Thoracic aorta (tissue), 2 donors: ENCODE measurements at places on chromosomes 5 and 9. TPM values are rescaled to one million over a fixed set of nuclear protein-coding genes. Genes with fewer than 3 reads are reported as not detected.

DNA sequence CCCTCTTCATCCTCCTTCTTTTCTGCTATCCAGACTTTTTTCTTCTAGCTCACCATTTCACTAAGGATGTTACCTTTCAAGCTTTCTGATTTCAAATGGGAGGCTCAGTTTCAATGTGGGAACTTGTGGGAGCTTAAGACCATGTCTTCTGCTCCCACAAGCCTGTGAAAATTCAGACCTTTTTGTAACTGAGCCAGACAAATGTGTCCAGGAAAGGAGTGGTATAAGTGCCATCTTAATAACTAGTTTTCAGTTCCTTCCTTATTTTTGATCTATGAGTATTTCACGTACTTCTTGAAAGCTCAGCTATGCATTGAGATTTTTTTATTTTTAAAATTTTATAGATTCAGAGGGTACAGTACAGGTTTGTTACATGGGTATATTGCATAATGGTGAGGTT is 4.6 kb upstream of the ERCC6L2 start:
- peaks cover 10% of the 10 kb centered on the region for H3K4me1 ChIP-seq
- H3K27me3 ChIP-seq, result no peaks in the 10 kb centered on the region
- H3K4me3 ChIP-seq, result no peak overlapping the region
- no peak overlapping the region for H3K27ac ChIP-seq
- DNase-seq, result no peak

DNA sequence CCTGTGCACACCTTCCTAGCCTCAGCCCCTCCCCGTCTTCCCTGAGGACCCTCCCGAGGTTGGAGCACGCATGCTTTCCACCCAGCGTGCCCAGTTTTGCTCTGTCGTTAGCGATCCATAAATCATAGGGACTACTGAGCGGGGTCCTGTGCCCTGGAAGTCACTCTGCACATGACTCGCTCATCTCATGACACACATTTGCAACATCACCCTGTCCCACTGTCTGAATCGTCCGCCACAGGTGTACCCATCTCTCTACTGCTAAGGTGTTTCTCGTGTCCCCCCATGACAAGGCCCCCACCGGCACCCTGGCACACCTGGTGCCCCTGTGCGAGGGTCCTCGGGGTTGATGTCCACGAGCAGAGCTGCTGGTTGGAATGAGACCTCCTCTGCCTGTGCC is 69.0 kb upstream of the BARHL1 start:
- no peak for DNase-seq
- H3K27me3 ChIP-seq, result no peaks in the 10 kb centered on the region

GRCh38 chr5:157463081-157463480 is 3.1 kb downstream of the NIPAL4 start:
- peaks cover 4% of the 10 kb centered on the region for H3K4me1 ChIP-seq
- no peaks in the 10 kb centered on the region for H3K36me3 ChIP-seq
- no peak overlapping the region for H3K4me3 ChIP-seq

DNA sequence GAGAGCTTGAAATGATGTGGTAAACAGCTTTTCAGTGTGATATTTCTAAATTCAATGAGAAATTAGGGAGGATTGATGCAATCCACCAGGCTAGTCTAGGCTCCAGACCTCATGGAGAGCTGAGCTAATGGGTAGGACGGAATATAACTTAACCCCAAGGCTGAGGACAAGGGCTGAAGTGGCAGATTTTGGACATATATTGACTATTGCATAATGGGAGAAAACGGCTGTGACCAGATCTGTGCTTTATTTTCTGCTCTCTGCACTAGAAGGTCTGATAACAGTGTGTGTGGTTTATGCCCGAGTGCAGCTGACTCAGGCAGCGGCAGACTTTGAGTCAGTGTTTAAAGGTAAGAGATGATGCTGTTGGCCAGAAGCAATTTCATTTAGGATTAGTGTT is 70.6 kb downstream of the ACTBL2 start:
- no peaks in the 10 kb centered on the region for H3K36me3 ChIP-seq
- no peak for DNase-seq
- no peaks in the 10 kb centered on the region for H3K27me3 ChIP-seq
- peaks cover 58% of the 10 kb centered on the region for H3K4me1 ChIP-seq
- H3K27ac ChIP-seq, result peak overlapping the region; percentile 65

- H3K4me3 ChIP-seq, result no peak overlapping the region
- no peaks in the 10 kb centered on the region for H3K4me1 ChIP-seq
- no peaks in the 10 kb centered on the region for H3K27me3 ChIP-seq
- no peaks in the 10 kb centered on the region for H3K36me3 ChIP-seq
- DNase-seq, result no peak
- H3K27ac ChIP-seq, result no peak overlapping the region
These were observed 24.4 kb upstream of the TDRD7 start for GRCh38 chr9:97387504-97387886.

DNA sequence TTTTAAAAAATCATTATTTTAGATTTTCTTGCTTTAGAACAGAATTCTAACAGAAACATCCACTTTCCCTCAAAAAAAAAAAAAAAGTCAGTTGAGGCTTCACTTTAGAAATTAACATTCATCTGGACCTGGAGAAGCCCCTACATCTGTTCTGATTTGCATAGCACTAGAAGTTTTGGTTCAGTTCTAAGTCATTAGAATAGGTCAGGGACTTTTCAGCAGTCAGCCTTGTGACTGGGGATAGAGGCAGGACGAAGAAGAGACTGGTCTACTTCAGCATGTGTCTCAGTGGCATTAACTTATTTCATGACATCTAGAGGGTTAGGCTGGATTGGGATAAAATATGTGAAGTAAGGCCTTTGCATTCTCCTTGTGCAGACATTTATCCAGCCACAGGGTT is 215.8 kb upstream of the DAB2 start:
- no peaks in the 10 kb centered on the region for H3K27me3 ChIP-seq
- no peaks in the 10 kb centered on the region for H3K36me3 ChIP-seq
- no peaks in the 10 kb centered on the region for H3K4me1 ChIP-seq
- no peak overlapping the region for H3K27ac ChIP-seq
- H3K4me3 ChIP-seq, result no peak overlapping the region

DNA sequence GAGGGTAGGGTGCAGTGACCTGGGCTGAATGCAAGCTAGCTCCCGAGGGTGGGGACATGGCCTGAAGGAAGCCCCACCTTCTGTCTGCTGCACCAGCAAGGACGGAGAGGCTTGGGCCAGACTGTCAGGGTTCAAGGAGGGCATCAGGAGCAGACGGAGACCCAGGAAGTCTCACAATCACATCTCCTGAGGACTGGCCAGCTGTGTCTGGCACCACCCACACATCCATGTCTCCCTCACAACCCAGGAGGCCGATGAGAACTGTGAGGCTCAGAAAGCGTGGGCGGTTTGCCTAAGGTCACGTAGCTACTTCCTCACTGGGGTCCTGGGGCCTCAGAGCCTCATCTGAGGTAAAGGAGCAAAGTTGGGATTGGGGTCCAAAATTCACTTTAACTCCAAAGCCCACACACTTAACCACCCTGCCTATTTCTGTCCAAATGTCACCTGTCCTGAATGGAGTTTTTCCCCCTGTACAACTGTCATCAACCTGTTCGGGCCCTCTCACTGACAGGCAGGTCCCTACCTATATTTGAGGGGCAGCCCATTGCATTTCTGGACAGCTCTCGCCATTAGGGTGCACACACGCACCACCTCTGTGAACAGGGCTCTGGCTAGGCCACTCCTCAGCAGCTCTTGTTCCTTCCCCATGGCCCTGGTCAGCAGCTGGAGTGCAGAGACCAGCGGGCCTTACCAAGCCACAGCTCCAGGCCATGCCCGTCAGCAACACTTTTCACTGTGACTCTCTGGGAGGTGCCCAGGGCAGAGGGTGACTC is 3.4 kb downstream of the IL13 start:
- H3K4me3 ChIP-seq, result no peak overlapping the region
- H3K27ac ChIP-seq, result no peak overlapping the region
- no peak for DNase-seq
- H3K27me3 ChIP-seq, result no peaks in the 10 kb centered on the region
- H3K4me1 ChIP-seq, result peaks cover 2% of the 10 kb centered on the region
- H3K36me3 ChIP-seq, result no peaks in the 10 kb centered on the region

GRCh38 chr9:37625036-37625757 is 25.6 kb upstream of the FRMPD1 start:
- H3K36me3 ChIP-seq, result no peaks in the 10 kb centered on the region
- H3K4me1 ChIP-seq, result no peaks in the 10 kb centered on the region
- H3K27me3 ChIP-seq, result no peaks in the 10 kb centered on the region
- H3K27ac ChIP-seq, result no peak overlapping the region
- H3K4me3 ChIP-seq, result no peak overlapping the region

- H3K4me1 ChIP-seq, result no peaks in the 10 kb centered on the region
- no peak for DNase-seq
- no peak overlapping the region for H3K4me3 ChIP-seq
- H3K27me3 ChIP-seq, result no peaks in the 10 kb centered on the region
- H3K27ac ChIP-seq, result no peak overlapping the region
These were observed 9.2 kb upstream of the SHROOM1 start for GRCh38 chr5:132839426-132840301.

GRCh38 chr5:17127743-17128231 is 89.6 kb upstream of the BASP1 start:
- no peaks in the 10 kb centered on the region for H3K27me3 ChIP-seq
- H3K4me1 ChIP-seq, result peaks cover 37% of the 10 kb centered on the region
- H3K27ac ChIP-seq, result peak overlapping the region; percentile 58
- H3K4me3 ChIP-seq, result peak overlapping the region; percentile 47
- DNase-seq, result no peak
- no peaks in the 10 kb centered on the region for H3K36me3 ChIP-seq

GRCh38 chr9:130665431-130666392 is 1.3 kb downstream of the PRDM12 start:
- H3K4me1 ChIP-seq, result peaks cover 36% of the 10 kb centered on the region
- no peaks in the 10 kb centered on the region for H3K36me3 ChIP-seq
- peaks cover 15% of the 10 kb centered on the region for H3K27me3 ChIP-seq

GRCh38 chr5:57494104-57495098 is 11.8 kb upstream of the ACTBL2 start:
- H3K27ac ChIP-seq, result peak overlapping the region; percentile 45
- H3K4me3 ChIP-seq, result no peak overlapping the region
- peaks cover 27% of the 10 kb centered on the region for H3K4me1 ChIP-seq

DNA sequence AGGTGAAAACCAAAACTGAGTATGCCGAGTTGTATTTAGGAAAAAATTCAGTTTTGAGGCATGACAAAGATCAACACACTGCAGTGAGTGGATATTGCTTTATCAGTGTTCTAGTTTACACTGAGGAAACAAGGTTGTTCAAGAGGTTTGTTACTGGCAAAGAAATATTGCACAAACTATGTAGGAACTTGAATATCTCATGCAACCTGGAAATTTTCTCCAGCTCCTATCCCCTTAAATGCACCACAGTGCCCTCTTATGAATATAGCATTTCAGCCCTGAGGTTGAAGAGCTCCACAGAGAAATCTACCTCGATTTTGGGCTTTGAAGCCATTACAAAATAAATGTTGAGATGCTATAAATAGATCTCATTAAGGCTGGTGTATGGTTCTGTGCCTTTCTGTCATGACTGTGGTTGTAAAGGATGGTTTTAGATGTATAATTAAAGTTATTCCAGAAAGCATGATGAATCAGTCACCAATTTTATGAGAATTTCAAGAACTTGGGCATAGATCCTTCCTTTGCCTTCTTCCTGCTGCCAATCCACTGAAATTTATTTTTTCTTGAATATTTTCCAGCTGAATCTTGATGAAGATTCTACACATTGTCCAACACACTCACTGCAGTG is 159.3 kb downstream of the SPATA31D1 start:
- no peak overlapping the region for H3K27ac ChIP-seq
- H3K36me3 ChIP-seq, result no peaks in the 10 kb centered on the region
- H3K4me1 ChIP-seq, result no peaks in the 10 kb centered on the region
- DNase-seq, result no peak
- no peak overlapping the region for H3K4me3 ChIP-seq

GRCh38 chr5:137619191-137619870 is 116.6 kb downstream of the KLHL3 start:
- peak overlapping the region; percentile 17 for H3K4me3 ChIP-seq
- peaks cover 57% of the 10 kb centered on the region for H3K4me1 ChIP-seq
- H3K27me3 ChIP-seq, result no peaks in the 10 kb centered on the region
- peak; percentile 40 for DNase-seq
- no peaks in the 10 kb centered on the region for H3K36me3 ChIP-seq
- peak overlapping the region; percentile 92 for H3K27ac ChIP-seq

GRCh38 chr5:154714266-154714986 is 40.8 kb upstream of the LARP1 start:
- H3K27me3 ChIP-seq, result no peaks in the 10 kb centered on the region
- DNase-seq, result no peak
- peak overlapping the region; percentile 41 for H3K4me3 ChIP-seq
- H3K27ac ChIP-seq, result peak overlapping the region; percentile 19

DNA sequence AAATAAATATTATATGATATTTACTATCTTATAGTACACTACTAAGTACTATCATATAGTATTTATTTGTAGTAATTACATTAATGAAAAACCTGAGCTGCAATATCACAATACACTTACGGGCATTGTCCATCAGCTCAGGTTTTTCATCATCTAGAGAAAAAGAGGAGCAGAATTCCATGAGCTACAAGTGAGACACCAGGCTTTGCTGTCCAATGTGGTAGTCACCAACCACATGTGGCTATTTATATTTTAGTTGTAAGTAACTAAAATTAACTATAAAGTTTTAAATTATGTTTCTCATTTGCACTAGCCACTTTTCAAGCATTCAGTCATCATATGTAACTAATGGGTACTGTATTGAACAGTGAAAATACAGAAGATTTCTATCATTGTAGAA is 13.8 kb upstream of the NRG2 start:
- H3K27ac ChIP-seq, result no peak overlapping the region
- no peak for DNase-seq
- H3K27me3 ChIP-seq, result no peaks in the 10 kb centered on the region
- peaks cover 13% of the 10 kb centered on the region for H3K4me1 ChIP-seq

GRCh38 chr9:131422241-131422792 is 28.4 kb downstream of the PRRC2B start:
- H3K4me3 ChIP-seq, result no peak overlapping the region
- H3K27ac ChIP-seq, result peak overlapping the region; percentile 67
- peaks cover 71% of the 10 kb centered on the region for H3K4me1 ChIP-seq
- no peaks in the 10 kb centered on the region for H3K36me3 ChIP-seq
- H3K27me3 ChIP-seq, result no peaks in the 10 kb centered on the region
- DNase-seq, result no peak

DNA sequence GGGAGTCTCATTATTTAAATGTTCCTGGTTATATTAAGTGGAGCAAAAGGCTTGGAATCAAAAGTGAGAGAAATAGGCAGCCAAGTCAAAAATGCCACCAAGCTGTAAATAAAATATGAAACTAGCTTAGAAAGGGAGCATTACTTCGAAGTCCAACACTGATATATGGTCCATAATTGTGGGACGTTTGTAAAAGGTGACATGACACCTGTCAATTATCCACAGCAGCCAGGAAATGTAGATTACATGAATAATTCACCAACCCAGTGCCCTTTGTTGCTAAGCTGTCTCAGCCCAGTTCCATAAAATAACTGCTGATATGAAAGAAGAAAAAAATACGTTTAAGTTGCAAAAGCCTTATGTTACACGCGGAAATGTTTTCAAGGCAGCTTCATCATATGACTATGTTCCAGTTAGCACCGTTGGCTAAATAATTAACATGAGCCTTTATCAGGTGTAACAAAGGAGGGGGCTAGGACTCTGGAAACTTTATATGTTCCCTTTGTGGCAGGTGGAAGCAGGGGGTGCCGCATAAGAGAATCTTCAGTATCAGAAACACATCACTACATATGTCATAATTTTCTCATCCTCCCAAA is 39.9 kb upstream of the ZSWIM6 start:
- H3K4me1 ChIP-seq, result no peaks in the 10 kb centered on the region
- no peaks in the 10 kb centered on the region for H3K27me3 ChIP-seq
- DNase-seq, result no peak
- no peaks in the 10 kb centered on the region for H3K36me3 ChIP-seq

Gene LCN1
- total RNA-seq, result not detected

Gene ERAP2
- 18.3 TPM for total RNA-seq

Gene ARHGEF37
- total RNA-seq, result 11.4 TPM

Gene TRAF1
- total RNA-seq, result 52.5 TPM

Gene SURF4
- total RNA-seq, result 154 TPM

Gene SPINK4
- not detected for total RNA-seq

Gene GRXCR2
- total RNA-seq, result not detected

Gene SLC30A5
- total RNA-seq, result 64.3 TPM

Gene FBXL7
- 21.1 TPM for total RNA-seq

Gene PRDM9
- total RNA-seq, result not detected
